Immature natural killer cell (primary cell): ENCODE measurements at places on chromosomes 4 and X.

- no peak for DNase-seq
These were observed 928.1 kb downstream of the FAT4 start for GRCh38 chr4:126242679-126243390.

GRCh38 chr4:11469650-11470437 lies 41.1 kb upstream of the HS3ST1 start:
- no peak for DNase-seq

DNA sequence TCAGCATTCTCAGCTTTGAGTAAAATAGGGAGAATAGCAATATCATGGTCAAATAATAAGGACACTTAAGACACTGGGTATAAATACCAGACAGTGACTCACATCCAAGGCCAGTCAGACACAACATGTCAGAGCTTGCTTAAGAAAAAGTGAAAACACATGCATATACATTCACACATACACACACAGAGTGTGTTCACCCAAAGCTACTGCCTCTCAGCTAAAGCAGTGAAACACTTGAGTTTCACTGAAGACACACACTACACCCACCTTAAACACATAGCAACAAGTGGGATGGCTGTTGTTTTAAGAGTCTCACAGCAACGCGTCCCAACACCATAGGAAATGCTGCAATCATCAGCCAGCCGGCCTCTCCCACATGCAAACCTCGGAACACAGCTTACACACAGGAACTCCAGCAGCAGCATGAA lies 14.4 kb downstream of the SHROOM4 start:
- no peak for DNase-seq

- no peak for DNase-seq
These were observed 724 bp downstream of the THOC2 start for GRCh38 chrX:123731987-123732669.

DNA sequence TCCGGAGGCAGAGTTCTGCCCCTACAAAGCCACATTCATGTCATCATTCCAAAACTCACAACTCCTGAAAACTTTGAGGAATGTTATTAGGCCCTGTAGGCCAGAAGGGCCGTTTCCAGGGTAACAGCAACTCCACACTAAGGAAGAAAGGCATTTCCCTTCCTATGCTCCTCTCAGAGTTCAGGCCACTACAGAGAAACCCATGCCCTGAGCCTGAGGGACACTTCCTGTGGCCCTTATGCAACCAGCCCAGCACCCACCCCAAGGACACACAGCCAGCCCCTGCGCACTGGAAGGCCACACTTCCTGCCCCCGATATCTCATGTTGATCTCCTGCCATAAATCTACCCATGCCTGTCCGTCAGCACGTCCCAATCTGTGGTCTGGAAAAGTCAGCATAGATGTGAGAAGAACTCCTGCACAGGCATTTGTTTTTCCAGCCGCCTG lies 289.3 kb downstream of the BCOR start:
- no peak for DNase-seq

DNA sequence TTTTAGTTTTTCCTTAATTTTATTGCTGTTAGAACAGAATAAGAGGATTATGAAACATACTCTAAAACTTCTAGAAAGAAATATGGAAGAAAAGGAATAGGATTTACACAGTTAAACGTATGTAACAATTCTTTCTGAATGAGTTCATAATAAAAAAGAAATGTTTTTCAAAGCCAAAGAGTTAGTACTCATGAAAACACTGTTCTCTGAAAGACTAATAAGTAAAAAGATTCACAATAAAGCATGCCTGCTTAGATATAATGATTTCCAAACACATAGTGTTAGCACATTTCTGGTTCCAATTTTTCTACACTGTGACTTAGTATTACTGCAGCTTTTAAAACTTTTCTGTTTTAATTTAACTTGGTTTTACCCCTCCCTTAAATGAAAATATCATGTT lies 49.8 kb upstream of the PRSS48 start:
- DNase-seq: no peak

- no peak for DNase-seq
These were observed 24.5 kb downstream of the WDR17 start for GRCh38 chr4:176090115-176090514.

DNA sequence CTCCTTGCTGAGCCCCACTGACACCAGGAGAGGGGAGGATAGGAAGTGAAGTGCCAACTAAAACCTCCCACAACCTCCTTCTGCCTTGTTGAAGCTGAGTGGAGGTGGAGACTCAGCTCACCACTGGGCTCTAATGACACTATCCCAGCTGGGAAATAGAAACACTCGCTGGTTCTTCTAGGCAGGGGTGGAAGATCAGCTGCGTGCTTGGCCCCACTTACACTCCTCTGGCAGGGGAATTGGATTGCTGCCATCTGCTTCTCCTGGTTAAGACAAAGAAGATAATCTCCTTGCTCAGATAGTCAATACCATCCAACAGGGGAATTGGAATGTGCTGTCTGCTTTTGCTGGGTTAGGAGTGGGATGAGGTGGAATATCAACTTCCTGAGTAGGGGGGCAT lies 392.5 kb downstream of the ZNF674 start:
- DNase-seq: no peak
